ENCODE measurements at places on chromosomes 5 and 9.

GRCh38 chr5:150121448-150122157 is 34.0 kb downstream of the PDGFRB start:
- no peak for DNase-seq

- DNase-seq: no peak
Measured at GRCh38 chr5:157167214-157167621, 1.2 kb upstream of the GARIN3 start.

- peak; percentile 2 for DNase-seq
Measured at GRCh38 chr5:53170746-53171349, 61.3 kb upstream of the MOCS2 start.

- DNase-seq: no peak
Measured at GRCh38 chr5:90326995-90327394, 82.6 kb downstream of the CETN3 start.

DNA sequence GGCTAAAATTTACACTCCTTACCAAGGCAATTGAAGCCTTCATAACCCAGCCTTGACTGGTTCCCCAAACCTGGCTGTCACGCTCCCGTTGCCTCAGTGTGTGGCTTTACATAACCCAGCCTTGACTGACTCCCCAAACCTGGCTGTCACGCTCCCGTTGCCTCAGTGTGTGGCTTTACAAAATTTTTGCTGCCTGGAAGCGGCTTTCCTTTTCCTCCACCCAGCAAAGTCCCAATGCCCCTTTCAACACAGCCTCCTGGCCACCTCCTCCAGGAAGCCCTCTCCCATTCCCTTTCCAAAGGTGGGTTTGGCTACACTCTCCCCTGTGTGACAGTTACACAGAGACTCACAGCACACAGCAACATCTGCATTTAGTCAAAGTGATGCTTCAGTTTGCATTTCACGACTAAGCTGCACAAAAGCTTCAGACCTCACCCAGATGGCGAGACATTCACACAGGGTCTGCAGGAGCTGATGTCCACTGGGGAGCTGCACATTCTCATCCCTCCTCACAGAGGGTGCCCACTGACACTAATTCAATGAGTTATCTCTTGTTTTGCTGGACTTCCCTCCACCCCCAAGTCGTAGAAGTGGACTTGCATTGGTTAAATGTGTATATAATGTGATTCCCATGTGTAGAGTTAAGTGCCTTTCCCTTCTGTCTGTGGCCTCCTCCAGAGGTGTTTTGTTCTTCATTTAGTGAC is 156.6 kb upstream of the PHYKPL start:
- no peak for DNase-seq

GRCh38 chr9:100652850-100653249 is 75.0 kb downstream of the CAVIN4 start:
- no peak for DNase-seq

- peak; percentile 29 for DNase-seq
Measured at GRCh38 chr5:139393497-139394122, 1.3 kb downstream of the PROB1 start.

DNA sequence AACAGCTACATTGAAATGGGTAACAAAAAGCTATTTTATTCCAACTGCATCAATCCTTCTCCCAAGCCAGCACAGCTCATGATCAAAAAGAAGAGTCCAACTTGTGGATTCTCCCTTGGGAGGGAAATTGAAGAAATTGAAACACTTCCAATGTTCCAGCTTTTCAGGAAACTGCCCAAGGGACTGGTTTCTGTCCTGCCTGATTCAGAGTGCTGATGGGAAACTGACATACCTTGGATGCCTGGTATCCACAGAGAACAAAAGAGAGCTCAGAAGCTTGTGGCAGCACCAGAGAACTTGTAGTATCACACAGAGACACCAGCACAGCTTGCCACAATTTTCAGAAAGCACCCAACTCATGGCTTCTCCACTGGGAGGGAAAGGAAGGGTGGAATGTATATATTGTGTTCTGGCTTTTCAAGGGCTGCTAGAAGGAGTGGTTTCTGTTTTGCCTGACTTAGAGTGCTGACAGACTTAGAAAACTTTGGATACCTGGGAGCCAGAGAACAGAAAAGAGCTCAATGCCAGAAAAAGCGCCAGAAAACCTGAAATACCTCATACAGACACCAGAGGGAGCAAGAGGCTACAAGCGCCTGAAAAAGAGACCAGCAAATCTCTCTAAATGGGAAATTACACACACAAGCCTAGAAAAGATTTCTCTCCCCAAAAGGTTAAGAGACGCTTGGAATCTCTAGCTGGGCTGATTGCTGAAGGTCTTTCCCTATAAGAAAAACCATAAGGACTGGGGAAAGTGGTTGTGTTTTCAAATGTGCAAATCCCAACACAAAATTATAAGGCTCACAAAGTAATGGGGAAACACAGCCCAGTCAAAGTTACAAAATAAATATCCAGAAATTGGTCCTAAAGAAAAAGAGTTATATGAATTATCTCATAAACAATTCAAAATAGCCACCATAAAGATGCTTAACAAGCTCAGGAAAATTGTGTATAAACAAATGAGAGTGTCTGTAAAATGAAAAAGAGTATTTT is 178.8 kb downstream of the SPOCK1 start:
- DNase-seq: peak; percentile 14

DNA sequence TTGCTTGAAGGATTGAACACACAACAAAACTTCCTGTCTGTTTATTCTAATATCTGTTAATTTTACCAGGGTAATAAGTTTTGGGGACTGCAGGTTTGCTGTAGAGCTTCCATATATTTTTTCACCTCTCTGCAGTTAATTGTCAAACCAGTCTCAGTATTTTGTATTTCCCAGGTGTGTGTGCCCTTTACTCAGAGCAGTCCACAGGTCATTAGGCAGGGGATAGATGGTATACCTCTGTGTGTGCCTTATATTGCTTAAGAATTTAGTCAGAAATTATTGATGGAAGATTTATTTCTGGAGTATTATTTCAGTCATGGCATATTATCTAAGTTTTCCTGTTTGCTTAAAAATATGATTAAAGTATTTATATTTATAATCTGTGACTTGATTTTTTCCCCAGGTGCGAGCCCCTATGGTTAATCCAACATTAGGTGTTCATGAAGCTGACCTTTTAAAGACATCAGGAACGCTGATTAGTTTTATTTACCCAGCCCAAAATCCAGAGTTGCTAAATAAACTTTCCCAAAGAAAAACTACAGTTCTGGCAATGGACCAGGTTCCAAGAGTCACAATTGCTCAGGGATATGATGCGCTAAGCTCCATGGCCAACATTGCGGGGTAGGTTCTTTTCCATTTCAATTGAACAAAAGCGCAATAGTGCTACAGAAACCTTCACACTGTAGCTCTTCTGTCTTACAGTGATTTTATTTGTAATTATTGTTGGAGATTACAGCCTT is 12.6 kb downstream of the NNT start:
- DNase-seq: no peak

GRCh38 chr5:172919525-172920446 is 39.4 kb upstream of the RPL26L1 start:
- DNase-seq: no peak

GRCh38 chr9:128884164-128884563 is 2.2 kb downstream of the LRRC8A start:
- DNase-seq: no peak

DNA sequence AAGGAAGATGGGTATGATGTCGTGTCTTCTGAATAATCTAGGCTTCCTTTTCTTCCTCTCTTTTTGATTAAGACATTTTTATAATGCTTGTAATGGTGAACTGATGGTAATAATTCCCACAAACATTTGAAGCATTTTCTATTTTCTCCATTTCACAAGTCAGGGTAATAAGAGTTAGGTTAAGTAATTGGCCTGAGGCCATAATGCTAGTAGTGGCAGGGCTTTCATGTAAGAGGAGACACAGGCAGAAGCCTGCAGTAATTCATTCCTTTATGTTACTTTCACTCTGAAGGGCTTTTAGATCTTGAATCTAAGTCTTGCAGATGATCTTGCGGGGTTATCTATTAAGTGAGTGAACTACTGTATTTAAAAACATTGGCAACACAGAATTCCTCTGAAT is 374.9 kb downstream of the MAT2B start:
- DNase-seq: no peak

- no peak for DNase-seq
Measured at GRCh38 chr5:60010853-60011252, 117.3 kb upstream of the PDE4D start.

- DNase-seq: no peak
Measured at GRCh38 chr9:105138306-105138801, 106.1 kb upstream of the SLC44A1 start.

DNA sequence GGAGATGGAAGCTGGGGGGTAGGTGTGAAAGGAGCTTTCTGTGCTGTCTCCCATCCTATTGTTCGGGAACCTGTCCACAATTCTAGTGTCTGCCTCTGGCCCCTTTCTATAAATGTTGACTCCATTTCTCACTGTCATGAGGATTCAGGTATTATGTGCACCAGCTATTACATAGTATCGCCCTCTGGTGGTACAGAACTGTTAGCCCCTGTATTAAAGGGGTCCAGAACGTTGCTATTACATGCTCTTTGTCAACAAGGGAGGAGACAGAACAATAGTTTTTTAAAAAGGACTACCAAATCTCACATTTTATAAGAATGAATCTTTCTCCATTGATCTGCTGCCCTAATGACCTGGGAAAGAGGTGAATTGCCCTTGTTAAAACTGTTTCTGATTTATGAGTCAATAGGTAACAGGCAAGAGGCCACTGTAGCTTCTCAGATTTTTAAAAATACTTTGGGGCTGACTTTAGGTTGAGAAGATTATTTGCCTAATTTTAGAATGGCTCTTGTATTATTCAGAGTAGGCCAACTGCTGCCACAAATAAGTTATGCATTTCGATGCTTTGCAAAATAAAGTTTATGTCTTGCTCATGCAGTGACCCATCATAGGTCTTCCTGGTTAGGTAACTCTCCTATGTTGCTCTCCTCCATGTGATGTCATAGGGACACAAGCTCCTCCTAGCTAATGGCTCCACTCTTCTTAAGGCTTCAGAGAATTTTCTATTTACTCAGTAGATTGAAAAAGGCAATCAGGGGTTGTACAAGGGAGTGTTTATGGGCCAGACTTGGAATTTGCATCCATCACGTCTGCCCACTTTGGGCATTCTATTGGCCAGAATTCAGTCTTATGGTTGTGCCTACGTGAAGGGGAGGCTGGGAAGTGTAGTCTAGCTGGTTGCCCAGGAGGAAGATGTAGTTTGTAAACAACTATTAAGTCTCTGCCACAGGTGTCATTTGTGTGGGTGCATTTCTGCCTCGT is 20.8 kb downstream of the DCANP1 start:
- peak; percentile 31 for DNase-seq

GRCh38 chr5:107269256-107269655 is 401.5 kb downstream of the EFNA5 start:
- no peak for DNase-seq

Measured in stimulated activated CD4-positive, alpha-beta T cell treated with anti-CD3 and anti-CD28 coated beads, Interleukin-15, amount 100 ng/mL, for 24 hours (primary cell).